ENCODE measurements at places on chromosomes 12 and 14.
A peak's percentile ranks its signal among the peaks of the same experiment; 100 is the strongest.

DNA sequence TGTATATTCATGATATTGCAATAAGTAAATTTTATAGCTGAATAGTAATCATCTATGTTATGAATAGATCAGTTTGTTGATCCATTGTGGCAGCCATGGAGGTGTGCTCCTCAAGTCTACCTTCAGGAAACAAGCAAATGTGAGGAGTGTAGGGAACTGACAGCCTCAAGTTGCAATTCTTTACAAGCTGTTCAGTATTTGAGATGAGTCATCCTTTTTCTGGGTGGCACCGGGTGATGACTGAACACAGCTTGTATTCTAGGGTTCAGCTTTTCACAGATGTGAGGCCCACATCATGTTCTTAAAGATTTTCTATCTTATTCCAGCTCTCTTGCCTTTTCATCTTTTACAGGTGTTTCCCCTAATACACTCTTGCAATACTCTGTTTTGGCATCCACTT, 452.4 kb downstream of the KCNH5 start:
- DNase-seq, result no peak

- DNase-seq, result peak; percentile 94
These were observed at the start of gene LRP1 for GRCh38 chr12:57127726-57128518. TSS of gene LRP1 (plus strand) at chr12:57128483. CDS start at chr12:57128965, 482 bp downstream.

DNA sequence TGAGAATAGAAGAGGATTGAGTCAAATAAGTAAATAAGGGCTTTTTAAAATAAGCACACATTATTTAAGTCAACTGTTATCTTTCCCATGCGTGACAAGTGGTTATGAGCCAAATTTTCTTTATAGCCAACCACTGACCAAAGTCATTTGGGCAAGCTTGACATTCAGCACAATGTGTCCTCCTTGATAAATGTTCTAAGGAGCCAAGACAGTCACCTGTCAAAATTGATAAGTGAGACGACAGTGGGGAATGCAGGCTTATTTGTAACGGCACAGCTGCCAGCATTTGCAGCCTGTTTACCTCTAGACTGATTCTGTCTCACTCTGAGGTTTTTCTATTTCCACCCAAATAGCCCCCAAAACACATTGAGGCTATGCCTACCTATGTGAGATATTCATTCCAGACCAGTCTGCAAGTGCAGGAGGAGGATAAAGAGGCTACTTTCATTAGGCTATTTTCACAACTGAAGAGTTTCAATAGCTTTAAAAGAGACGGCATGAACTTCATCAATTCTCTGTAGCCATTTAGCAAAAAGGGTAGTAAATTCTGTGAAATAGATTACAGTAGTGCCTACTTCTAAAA, 339.5 kb downstream of the PDZRN4 start:
- no peak for DNase-seq

DNA sequence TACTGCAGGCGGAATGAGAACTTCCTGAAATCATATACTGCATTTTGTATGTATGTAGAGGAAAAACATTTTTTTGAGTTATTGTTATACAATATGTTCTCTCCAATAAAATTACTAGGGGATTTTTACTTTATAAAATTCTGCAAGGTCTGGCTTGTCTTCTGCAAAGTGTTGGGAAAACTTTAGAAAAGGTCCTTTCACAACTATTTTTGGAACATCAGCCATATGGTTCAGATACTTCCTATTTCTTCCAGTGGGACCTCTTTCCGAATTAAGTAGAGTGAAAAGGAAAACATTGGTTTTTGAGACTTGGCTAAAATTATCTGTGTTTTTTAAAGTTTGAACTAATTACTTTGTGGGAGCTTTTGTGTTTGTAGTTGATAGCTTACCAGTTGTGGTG, 52.7 kb downstream of the DAAM1 start:
- no peak for DNase-seq

DNA sequence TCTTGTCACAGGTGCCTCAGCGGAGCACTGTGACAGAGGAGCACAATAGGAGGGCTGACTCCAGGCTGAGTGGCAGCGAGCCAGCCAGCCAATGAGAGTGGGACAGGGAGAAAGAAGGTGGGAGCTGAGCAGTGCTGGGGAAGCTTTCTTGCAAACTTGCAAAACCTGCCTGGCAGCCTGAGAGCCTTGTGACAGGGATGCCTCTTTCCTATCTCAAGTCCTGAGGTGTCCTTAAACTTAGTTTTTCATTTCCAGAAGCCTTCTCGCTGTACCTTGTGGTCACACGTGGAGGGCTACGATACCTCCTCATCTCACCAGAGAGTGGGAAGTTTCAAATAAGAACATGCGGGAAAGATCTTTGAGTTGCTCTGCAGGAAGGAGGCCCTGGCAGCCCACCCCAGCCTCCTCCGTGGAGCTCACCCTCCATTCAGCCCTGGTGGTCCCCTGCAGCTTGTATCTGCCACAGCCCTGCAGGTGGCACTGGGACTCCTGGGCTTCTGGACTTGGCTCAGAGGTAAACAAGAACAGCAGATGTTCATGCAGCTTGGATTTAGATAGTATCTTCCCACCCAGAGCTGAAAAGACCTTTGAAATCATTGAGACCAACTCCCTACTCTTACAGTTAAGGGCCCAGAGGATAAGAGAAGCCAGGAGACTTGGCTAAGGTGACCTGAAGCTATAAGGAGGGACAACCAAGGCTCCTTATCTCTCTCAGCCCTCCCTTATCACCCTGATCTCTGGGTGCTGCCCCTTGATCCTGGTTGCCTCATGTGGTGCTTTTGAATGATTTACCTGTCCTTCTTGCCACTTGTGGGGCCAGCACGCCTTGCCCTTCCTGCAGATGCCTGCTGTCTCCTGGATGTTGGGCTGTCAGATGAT, 153.5 kb upstream of the MAX start:
- DNase-seq, result no peak

DNA sequence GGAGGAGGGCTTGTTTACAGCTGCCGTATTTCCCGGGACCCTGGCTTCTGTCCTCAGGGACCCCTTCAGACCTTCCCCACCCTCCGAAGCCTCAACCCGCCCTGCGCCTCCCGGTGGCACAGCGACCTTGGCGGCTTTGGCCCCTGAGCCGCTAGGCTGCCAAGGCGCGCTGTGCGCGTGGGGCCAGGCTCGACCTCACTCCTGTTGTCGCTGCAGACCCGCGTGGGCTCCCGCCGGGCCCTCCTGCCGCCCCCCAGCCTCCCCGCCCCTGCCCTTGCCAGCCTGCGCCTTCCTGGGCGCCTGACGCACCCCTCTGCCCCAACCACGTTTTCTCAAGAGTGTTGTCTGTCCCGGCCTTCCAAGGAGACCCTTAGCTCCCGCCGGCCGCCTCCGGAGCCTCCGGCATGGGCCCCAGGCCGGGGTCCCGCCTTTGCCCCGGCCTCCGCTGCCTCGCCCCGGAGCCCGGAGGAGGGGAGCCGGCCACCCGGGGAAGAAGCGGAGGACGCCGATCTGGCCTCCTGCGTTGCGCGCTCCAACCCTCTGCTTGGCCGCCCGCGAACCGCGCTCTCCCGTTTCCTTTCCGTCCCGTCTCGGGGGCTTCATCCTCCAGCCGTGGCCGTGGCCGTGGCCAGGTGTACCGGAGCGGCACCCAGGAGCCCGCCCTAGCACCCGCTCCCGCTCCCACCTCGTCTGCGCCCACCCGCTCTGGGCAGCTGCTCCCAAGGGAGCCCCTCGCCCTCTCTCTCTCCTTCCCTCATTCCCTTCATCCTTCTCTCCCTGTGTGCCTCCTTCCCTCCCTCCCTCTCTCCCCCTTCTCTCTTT, 19.9 kb downstream of the PPP2R5C start:
- DNase-seq, result peak; percentile 57
